ENCODE measurements at places on chromosomes 4 and X.

DNA sequence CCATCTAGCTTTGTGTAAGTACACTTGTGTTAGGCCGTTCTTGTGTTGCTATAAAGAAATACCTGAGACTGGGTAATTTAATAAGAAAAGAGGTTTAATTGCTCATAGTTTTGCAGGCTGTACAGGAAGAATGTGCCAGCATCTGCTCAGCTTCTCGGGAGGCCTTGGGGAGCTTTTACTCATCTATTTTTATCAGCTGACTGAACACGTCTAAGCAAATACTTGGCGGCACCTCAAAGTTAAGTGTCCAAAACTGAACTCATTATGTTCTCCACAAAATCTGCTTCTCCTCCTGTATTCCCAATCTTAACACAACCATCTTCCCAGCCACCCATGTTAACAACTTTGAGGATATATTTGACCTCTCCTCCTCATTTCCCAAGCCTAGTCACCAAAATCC, 42.4 kb upstream of the GATB start:
- DNase-seq, result no peak

GRCh38 chr4:52709155-52709554, 42.1 kb downstream of the ERVMER34-1 start:
- no peak for DNase-seq

DNA sequence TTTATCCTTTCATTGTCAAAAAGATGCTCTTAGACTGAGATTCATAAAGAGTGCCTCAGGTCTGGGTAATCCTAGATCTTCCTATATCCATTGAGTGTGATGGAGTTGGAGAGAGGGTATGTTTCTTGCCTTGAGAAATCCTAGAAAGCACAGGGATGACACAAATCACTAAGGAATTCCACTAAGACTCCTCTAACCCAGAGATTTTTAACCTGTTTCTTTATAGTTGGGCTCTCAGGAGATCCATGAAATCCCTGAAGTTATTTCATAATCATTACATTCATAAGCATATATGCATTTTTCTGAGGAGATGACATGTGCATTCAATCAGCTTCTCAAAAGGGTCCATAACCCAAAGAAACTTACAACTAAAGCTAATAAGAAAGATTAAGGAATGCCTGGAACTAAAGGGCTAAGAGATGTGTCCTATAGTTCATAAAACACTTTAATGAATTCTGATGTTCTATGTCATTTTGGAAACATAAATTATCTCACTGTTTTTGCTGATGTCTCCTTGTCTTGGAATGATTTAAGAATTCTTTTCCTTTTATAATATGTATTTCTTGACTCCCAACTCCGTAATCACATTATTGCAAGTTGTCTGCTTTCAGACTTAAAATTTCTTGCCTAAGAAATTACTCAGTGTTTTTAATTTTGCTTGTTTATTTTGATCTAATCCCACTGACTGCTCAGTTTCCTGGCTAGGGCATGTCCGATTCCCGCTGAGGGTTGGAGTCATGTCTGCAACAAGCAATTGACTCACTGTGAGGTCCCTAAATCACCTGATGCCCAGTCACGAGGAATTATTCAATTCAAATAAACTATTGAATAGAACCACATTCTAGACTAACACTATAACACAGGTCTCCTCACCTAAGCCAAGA, 2.8 kb upstream of the AMTN start:
- no peak for DNase-seq

GRCh38 chr4:74541667-74542066, 96.7 kb downstream of the AREG start:
- no peak for DNase-seq

DNA sequence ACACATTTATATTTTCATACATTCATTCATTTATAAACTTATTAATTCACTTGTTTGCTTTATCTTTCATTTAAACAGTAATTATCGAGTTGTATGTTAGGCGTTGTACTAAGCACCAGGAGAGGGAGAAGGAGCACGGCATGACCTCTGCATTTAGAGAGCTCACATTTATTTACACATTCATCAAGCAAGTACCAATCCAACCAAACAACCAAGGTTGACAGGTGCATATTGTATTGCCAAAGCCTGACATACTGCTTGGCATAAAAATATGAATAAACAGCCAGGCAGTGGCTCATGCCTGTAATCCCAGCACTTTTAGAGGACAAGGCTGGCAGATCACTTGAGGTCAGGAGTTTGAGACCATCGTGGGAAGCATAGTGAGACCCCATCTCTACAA, 37.0 kb upstream of the CLNK start:
- no peak for DNase-seq

DNA sequence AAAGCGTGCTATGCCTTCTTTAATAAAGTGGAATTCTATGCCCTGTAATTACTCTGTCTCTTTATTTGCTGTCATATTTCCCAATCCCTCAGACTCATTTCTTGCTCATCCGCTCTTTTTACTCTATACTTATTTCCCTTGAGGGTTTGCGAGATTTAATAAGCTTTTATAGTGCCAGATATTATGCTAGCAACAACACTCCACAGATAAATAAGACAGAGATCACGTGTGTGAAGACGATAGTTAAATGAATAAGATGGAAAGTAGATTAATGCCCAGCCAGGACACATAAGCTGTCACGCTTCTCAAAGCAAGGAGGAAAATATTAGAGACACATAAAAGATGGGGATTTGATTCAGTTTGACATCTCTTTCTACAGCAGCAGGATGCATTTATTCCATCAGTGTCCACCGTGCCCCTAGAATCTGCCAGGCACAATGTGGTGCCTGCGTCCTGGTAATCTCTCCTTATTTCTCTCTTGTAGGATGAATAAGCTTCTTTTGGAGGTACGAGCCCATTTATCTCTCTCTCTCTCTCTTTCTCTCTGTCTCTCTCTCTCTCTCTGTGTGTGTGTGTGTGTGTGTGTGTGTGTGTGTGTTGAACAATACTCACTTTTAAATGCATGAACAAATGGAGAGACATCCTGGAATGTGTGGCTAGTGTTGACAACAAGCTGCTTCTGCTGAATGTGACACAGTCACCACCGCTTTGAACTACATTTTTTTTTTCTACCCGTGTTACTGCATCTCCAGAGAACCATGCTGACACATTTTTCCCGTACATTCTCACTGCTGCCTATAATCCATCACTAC, 48.2 kb downstream of the TMEM156 start:
- no peak for DNase-seq

- no peak for DNase-seq
Observed at GRCh38 chrX:130139474-130140201, 26.0 kb downstream of the AIFM1 start.

- no peak for DNase-seq
Observed at GRCh38 chr4:54218736-54219135, 10.4 kb upstream of the PDGFRA start.
